ENCODE measurements at places on chromosomes 6 and 20. TPM values are rescaled to one million over a fixed set of nuclear protein-coding genes. Genes with fewer than 3 reads are reported as not detected.

DNA sequence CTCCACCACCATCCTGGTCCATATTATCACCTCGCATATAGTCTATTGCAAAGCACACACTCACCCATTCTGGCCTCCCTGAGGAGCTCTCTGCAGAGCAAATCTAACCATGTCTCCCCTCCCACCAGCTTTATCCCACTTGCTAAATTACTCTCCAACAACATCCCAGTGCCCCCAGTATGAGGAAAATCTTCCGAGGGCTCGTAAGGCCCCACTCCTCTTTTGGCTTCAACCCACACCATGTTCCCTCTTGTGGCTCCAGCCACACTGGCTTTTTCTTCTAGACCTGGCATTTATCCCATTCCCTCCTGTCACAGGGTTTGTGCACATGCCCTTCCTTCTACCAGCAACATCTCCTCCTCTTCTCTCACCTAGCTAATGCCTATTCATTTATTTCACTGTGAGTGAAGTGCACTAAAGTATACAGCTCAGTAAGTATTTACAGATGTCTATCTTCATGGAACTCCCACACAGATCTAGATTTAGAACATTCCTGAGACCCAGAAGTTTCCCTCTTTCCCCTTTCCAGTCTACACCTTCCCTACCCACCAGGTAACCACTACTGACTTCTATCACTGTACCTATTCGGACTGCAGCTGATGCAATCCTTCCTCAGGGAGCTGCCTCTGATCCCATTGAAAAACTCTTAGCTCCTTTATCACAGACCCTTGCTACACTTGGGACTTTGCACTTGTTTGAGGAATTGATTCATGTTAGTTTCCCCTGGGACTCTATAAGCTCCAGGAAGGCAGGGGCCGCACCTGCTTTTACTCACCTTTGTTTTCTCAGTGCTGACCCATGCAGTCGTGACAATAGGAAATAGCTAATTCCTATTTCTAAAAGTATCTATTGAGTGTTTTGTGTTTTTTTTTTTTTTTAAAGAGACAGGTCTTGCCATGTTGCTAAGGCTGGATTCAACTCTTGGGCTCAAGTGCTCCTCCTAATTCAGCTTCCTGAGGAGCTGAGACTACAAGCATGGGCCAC lies 15.5 kb downstream of the MRPL14 start:
- DNase-seq = no peak

BMP7 gene
- not detected for total RNA-seq

- no peak for DNase-seq
Measured at GRCh38 chr6:161152907-161153662, 120.8 kb downstream of the AGPAT4 start.

DNA sequence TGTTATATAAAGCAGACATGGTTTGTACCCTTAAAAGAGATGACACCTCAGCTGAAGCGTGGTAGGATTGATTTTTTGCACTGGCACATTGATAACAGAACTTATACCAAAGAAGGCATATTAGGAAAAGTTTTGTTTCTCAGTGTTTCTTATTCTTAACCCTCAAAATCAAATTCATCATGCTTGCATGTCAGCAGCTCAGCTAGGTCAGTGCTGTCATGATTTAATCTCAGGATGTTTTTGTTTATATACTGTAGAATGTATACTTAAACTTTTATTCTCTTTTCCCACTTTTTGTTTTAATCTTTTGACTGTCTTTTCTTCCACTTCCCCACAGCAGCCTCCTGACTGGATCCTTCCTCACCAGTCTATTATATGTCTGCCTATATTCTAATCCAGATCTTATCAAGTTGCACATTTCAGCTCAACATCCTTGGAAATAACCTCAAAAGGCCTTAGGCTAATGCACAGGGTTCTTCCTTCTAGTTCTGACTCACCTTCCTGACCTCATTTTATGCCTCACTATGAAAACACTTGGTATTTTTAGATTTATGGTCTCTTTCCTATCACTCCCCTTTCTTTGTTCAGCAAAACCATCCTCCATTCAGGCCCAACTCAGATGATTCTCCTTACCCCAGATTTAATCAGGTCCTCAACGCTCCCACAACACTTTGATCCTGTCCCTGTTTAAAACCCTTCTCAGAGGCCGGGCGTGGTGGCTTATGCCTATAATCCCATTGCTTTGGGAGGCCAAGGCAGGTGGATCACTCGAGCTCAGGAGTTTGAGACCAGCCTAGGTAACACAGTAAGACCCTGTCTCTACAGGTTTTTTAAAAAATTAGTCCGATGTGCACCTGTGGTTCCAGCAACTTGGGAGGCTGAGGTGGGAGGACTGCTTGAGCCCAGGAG lies 7.2 kb downstream of the HEBP2 start:
- no peak for DNase-seq

DNA sequence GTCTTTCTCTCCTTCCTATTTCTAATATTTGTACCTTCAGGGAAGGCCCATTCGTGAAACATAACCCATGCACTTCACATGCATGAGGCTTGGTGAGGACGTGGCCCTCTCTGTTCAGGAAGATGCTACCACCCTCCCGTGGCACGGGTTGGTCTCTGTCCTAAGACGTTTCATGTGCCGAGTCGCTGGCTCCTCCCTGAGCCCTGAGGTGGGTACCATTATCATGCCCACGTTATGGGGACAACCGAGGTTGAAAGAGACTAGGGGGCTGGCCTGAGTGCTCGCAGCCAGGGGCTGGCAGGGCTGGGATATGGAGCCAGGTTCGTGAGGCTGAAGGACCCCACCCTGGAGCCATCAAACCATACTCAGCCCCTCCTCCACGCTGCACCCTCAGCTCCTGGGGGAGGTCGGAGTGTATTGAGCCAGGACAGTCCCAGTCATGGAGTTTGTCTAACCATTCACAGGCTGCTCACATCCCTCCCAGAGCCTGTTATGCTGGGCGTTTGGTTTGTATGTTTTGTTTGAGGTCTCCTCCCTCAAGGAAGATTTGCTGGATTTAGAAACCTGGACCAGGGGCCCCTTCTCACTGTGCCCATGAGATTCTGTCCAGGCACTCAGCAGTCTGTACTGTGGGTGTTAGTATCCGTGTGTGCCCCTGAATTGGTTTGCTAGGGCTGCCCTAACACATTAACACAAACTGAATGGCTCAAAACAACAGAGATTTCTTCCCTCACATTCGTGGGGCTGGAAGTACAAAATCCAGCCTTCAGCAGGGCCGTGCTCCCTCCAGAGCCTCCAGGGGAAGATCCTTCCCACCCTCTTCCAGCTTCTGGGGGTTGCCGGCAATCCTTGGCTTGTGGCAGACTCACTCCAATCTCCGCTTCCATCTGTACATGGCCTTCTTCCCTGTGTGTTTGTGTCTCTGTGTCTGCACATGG lies 88.3 kb downstream of the ANKRD60 start:
- DNase-seq = no peak

HIVEP1 gene
- total RNA-seq = 78.8 TPM

SALL4 gene
- total RNA-seq = 0.05 TPM

DNA sequence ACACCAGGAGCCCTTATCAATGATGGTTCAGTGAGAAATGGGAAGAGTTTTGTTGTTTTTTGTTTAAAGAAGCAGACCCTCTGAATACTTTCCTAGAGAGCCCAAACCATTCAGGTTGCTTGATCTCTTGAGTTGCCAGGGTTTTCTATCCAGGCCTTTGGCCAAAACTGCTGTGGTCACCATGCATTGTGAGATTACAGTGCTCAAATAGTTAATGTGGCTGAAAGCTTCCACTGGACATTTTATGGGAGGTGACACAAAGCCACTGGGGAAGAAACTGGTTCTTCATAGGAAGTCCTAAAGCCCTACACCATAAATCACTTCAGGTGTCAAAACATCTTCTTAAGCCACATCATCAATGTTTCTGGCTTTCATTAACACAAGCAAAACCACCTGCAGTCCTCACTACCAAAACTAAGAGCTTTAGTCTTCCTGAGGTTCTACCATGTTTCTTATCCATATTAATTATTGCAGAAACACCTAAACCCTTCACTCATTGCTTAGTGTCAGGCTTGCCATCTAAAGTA lies 101.6 kb downstream of the IBTK start:
- no peak for DNase-seq

GRCh38 chr6:153725456-153725855 lies 313.6 kb upstream of the OPRM1 start:
- DNase-seq = no peak
